ENCODE measurements at places on chromosomes 16 and 17. TPM values are rescaled to one million over a fixed set of nuclear protein-coding genes. Genes with fewer than 3 reads are reported as not detected.
A peak's percentile ranks its signal among the peaks of the same experiment; 100 is the strongest.

OR1D5 gene
- total RNA-seq: not detected

PIGL gene
- 31.0 TPM for total RNA-seq

DNA sequence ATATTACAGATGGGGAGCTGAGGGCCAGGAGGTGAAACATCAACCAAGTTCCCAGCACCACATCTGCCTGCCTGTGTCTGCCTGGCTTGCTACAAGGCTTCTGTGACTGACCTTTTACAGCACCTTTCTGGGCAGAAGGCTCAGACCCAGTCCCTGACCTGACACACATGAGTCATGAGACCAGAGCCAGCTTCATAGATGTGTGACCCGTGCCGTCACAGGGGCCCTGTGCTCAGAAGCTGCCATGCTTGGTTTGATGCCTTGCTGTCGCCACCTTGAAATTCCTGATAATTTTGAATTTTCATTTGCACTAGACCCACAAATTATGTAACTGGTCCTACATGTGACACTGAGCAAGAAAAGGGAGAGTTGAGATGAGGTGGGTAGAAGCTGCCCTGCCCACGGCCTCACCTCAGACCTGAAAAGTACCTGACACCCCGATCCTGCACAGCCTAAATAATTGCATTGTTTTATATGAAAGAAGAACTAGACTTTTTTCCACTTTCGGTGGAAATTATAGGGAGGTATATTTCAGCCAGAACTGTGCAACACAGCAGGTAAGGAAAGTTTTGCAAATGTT is 13.3 kb upstream of the PECAM1 start:
- no peak for DNase-seq
- peaks cover 1% of the 10 kb centered on the region for H3K4me1 ChIP-seq
- no peak overlapping the region for H3K4me3 ChIP-seq
- H3K27ac ChIP-seq: no peak overlapping the region
- no peaks in the 10 kb centered on the region for H3K27me3 ChIP-seq
- H3K36me3 ChIP-seq: no peaks in the 10 kb centered on the region

DNA sequence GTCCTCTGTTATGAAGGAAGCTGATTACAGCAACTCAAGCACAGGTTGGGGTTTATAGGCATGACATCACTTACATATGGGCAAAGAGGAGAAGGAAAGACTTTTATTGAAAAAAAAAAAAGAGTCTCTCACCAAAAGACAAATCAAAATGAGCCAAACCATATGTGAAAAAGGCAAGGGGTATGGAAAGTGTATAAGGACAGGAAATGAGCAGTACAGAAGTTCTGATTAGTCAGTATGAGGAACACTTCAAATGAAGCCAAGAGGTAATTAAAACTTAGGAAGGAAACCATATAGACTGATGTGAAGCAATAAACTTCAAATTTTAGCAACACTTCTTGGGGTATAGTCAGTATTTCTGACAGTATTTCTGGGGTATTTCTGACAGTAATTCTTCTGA is 1372.6 kb downstream of the CDH11 start:
- no peaks in the 10 kb centered on the region for H3K36me3 ChIP-seq
- no peak overlapping the region for H3K4me3 ChIP-seq
- no peaks in the 10 kb centered on the region for H3K4me1 ChIP-seq
- no peak for DNase-seq
- H3K27ac ChIP-seq: no peak overlapping the region

DNA sequence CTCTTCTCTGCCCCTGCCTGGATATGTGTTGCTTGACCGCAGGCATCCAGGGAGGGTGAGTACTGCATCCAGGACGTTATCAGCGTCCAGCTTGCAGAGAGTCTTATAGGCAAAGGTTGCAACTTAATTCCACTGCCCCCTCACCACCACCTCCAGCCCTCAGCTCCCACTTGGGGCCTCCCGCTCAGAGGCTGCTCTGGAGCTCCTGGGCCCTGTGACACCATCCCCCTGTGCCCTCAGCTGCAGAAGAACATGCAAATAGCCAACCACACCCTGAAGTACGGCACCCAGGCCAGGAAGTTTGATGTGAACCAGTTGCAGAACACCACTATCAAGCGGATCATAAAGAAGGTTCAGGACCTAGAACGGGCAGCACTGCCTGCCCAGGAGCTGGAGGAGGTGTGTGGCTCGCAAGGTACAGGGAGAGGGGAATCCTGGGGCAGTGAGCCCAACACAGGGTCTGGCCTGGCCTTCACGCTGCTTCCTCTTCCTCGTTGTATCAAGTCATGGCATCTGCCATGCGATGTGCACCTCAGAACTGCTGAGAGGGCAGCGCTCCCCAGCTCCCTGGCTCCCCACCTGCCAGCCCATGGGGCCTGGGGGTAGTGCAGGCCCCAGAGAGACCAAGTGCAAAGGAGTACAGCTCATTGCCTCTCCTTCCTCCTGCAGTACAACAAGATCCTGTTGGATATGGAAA is 9.6 kb downstream of the ACE start:
- H3K4me1 ChIP-seq: no peaks in the 10 kb centered on the region
- peaks cover 20% of the 10 kb centered on the region for H3K27me3 ChIP-seq
- no peak overlapping the region for H3K27ac ChIP-seq
- H3K4me3 ChIP-seq: no peak overlapping the region

DNA sequence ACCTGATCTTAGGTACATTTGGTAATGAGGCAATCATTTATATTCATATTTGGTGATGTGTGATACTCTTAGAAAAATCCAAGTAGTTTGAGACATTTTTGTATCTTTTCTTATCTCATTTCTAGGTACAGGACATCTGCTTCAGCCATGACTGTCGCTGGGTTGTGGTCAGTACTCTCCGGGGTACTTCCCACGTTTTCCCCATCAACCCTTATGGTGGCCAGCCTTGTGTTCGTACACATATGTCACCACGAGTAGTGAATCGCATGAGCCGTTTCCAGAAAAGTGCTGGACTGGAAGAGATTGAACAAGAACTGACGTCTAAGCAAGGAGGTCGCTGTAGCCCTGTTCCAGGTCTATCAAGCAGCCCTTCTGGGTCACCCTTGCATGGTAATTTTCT is 312.2 kb downstream of the BCAS3 start:
- DNase-seq: no peak
- H3K27me3 ChIP-seq: no peaks in the 10 kb centered on the region
- H3K27ac ChIP-seq: no peak overlapping the region
- H3K4me1 ChIP-seq: no peaks in the 10 kb centered on the region

DNA sequence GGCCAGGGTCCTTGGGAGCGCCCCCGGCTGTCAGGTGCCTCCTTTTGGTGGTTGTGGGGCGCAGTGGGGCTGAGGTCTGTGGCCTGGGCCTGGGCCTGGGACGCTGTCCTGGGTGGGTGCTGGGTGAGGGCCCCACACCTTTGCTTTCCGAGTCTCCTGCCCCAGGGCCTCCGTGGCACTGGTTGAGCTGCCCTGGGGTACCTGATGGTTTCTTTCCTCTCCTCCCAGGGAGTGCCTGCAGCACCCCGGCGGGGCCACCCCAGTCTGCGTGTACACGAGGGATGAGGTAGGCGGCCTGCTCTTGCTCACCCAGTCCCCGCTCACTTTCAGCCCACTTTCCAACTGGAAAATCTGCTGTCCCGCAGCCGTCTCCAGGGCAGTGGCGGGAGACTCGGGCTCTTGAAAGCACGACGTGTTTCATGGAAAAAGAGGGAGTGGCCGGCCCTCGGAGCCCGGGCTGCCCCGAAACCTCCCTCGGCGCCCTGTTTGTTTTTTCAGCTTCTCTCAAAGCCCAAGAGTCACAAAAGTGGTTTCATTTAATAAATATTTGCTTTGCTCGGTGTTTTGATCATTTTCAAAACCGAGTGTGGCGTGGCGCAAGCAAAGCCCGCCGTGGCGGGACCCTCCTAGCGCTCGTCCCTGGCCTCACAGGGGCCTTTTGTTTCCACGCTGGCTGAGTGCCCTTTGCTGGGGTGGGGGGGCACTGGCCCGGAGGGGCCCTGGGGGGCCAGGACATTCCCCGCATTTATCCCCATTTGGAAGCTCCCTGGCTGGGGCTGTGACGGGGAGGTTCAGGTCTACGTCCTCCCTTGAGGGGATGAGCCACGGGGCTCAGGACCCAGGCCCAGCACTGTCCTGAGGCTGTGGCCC is 17.4 kb downstream of the ASPSCR1 start:
- no peak overlapping the region for H3K4me3 ChIP-seq
- H3K36me3 ChIP-seq: peaks cover 10% of the 10 kb centered on the region
- DNase-seq: no peak
- no peak overlapping the region for H3K27ac ChIP-seq

DNA sequence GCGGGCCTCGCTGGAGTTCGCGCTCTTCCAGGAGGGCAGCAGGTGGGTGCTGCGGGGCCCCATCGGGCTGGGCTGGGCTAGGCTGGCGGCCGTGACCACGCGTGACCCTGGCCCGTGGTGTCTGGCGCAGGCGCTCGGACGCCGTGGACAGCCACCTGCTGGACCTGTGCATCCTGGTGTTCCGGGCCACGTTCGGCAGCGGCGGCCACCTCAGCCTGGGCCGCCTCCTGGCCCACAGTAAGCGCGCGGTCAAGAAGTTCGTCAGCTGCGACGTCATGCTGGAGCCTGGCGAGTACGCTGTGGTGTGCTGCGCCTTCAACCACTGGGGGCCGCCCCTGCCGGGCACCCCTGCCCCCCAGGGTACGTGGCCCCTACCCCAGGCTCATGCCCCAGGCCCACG is 8.0 kb upstream of the PRR35 start:
- H3K4me3 ChIP-seq: no peak overlapping the region
- no peaks in the 10 kb centered on the region for H3K27me3 ChIP-seq
- H3K36me3 ChIP-seq: peaks cover 3% of the 10 kb centered on the region
- no peak for DNase-seq
- H3K27ac ChIP-seq: no peak overlapping the region
- H3K4me1 ChIP-seq: peaks cover 5% of the 10 kb centered on the region

DNA sequence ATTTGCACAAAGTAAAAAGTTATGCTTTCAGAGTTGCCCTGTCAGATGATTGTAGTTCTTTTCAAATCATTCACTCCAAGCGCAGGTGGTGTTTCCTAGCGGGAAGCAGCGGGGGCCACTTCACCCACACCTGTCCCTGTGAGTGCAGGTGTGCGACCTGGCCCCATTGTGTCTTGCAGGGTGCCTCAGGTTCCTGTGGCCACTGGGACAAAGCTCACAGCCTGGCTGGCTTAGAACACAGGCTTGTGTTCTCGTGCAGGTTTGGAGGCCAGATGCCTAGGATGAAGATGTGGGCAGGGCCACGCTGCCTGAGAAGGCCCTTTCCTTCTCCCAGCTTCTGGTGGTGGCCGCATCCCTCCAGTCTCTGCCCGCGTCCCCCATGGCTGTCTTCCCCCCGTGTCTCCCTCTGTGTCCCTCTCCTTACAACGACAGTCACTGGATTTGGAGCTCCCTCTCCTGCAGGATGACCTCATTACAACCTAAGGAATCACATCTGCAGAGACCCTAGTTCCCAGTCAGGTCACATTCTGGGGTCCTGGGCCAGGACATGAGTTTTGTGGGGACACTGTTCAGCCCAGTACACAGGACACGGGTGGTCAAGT is 90.5 kb downstream of the NPIPB11 start:
- H3K4me1 ChIP-seq: peaks cover 47% of the 10 kb centered on the region
- no peaks in the 10 kb centered on the region for H3K27me3 ChIP-seq
- no peak overlapping the region for H3K4me3 ChIP-seq
- DNase-seq: no peak

DNA sequence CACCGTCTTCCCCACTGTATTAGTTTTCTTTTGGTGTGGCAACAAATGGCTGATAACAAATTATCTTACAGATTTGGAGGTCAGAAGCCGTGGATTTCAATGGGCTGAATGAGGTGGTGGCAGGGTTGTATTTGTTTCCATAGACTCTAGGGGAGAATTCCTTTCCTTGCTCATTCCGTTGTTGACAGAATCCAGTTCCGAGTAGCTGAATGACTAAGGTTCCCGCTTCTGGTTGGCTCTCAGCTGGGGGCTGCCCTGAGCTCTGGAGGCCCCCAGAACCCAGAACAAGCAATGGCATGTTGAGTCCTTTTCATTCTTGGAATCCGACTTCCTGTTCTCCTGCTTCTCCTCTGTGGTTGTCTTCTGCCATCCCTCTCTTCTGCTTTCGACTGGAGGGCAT is 280.4 kb downstream of the SNX29 start:
- H3K27ac ChIP-seq: no peak overlapping the region
- peaks cover 7% of the 10 kb centered on the region for H3K4me1 ChIP-seq
- H3K27me3 ChIP-seq: no peaks in the 10 kb centered on the region
- peaks cover 4% of the 10 kb centered on the region for H3K36me3 ChIP-seq
- H3K4me3 ChIP-seq: no peak overlapping the region

DNA sequence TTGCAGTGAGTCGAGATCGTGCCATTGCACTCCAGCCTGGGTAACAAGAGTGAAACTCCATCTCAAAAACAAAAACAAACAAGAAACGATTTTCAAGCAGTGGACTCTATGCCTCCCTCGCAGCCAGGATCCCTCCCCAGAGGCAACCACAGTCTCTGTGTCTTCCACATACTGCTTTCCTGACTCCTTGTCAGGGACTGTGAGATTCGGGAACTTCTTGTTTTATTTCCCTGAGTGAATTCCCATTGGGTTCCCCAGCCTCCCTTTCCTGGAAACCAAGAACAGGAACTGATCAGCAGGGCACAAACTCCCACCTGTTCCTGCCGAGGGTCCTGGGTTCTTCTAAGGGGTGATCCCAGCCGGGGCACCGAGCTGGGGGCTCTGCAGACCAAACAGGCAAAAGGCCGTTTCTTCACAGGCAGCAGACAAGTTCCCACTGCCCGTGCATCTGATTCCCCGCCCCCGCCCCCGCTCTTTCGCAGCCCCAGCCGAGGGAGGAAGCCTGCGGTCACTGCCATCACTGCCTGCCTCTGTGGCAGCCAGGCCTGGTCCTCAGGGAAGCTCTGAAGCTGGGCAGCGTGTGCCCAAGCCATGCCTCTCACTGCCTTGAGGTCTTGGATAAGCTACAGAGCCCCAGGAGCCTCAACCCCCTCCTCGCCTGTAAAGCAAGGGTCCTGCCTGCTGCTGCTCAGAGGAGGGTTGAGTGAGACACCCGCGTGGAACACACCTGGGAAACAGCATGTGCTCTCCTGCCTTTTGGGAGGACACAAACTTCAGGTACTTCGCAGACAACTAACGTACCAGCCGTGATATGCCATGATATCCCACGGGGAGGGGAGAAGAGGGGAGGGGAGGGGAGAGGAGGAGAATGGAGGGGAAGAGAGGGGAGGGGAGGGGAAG is 5.5 kb upstream of the PIEZO1 start:
- peak overlapping the region; percentile 18 for H3K27ac ChIP-seq
- H3K36me3 ChIP-seq: no peaks in the 10 kb centered on the region
- no peaks in the 10 kb centered on the region for H3K27me3 ChIP-seq
- DNase-seq: no peak
- H3K4me3 ChIP-seq: no peak overlapping the region

DNA sequence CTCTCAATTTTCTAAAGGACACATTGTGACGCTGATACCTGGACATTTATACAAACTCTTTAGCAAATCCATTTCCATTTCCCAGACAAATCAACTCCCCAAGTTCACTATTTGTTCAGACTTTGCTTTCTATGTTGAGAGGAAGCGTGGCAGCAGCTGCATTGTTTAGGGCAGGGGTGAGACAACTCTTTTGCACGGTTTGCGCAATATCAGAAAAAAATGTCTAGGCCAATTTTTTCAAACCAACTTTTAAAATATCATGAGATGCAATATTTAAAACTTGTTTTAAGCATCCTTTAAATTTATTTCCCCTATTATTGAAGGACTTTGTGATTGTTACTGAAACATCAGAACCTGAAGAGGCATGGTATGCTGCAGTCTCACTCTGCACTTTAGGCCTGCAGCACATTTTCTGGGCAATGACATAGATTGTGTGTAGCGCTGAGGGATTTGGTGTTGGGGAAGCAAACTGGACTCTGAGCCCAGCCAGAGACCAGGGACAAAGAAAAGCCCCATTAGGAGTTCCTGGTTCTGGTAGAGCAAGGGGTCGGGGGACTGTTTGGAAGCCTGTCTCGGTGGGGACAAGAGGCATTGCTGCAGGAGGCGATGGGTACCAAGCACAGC is 6.4 kb upstream of the CCDC182 start:
- no peak overlapping the region for H3K4me3 ChIP-seq
- no peak for DNase-seq
- H3K27ac ChIP-seq: no peak overlapping the region
- H3K4me1 ChIP-seq: peaks cover 2% of the 10 kb centered on the region
- no peaks in the 10 kb centered on the region for H3K36me3 ChIP-seq
- peaks cover 15% of the 10 kb centered on the region for H3K27me3 ChIP-seq
